ENCODE measurements at places on chromosomes 12 and 14. TPM values are rescaled to one million over a fixed set of nuclear protein-coding genes. Genes with fewer than 3 reads are reported as not detected.

USP44 gene
- total RNA-seq: 14.9 TPM

GRCh38 chr14:80959496-80959895, 4.1 kb downstream of the TSHR start:
- DNase-seq: no peak

DNA sequence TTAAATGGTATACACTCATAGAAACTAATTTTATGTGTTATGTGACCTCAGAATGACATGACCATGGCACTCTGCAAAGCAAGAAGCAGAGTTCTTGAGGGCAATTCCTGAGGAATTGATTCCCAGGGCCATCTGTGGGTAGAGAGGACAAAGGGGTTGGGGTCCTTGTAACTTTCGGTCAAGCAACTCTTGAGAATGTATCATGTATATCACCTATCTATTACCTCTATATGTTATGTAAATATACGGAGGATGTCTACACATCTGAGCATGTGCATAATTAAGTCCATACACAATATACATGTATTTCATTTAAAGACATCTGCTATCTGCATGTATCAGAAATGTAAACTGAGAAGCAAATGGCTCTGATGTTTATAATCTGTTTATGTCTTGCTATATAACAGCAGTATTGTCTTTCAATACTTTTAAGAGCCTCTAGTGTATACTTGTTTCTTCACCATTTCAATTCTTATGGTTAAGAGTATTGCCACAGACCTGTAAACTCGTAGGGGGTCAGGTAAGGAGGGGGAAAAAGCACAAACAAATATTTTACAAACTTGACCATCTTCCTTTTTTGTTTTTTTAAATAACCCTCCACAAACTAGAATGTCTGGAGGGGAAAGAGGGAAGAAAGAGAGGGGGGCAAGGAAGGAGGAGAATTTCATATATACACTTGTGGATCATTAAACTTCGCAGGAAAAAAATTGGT, 4.5 kb downstream of the FOXA1 start:
- DNase-seq: no peak

GRCh38 chr14:92493024-92493423, 20.6 kb upstream of the RIN3 start:
- no peak for DNase-seq

DNA sequence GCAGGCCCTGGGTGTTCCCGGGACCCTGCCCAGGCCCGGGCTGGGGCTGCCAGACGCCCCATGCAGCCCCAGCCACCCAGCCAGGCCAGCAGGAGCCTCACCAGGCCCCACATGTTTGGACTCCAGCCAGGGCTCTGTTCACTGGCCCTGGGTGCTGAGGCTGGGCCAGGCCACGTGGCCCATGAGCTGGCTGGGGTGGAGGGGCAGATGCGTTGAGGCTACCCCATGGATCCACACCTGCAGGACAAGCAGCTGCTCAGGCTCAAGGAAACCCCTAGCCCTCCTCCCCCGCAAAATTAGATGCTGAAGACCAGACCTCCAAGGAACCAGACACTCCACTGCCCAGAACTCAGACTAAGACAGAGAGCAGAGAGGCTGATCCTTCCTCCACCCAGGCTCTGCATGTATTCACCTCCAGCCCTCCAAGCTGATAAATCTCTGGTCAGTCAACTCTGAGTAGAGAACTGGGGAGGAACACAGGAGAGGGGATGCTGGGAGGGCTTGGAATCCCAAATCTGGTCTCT, 1.6 kb downstream of the CDH24 start:
- no peak for DNase-seq

DNA sequence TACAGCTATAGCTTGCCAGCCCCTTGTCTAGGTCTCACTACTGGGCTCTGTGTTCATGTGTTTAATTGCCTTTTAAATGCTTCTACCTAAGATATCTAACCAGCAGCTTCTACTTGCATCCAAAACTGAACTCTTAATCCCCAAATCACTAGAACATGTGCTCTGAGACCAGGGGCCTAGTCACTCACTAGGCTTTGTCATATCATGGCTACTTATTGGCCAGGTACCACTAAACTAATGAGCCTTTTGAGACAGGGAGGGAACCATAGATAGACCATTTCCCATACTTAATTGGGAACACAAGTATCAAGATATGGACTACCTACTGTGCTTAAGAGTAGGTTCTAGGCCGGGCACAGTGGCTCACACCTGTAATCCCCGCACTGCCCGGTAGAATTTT, 6.5 kb downstream of the HSP90B1 start:
- DNase-seq: no peak

- no peak for DNase-seq
Measured at GRCh38 chr12:3061059-3061458, 16.1 kb upstream of the TSPAN9 start.

- DNase-seq: no peak
Measured at GRCh38 chr14:96160913-96161310, 43.7 kb upstream of the BDKRB2 start.

- DNase-seq: no peak
Measured at GRCh38 chr14:64885559-64885958, 5.9 kb upstream of the SPTB start.

CACNA2D4 gene
- total RNA-seq: 5.5 TPM

KCNC2 gene
- total RNA-seq: not detected

GRCh38 chr12:9796971-9797370, 30.3 kb upstream of the KLRF1 start:
- no peak for DNase-seq

PCNX1 gene
- 46.5 TPM for total RNA-seq

DNA sequence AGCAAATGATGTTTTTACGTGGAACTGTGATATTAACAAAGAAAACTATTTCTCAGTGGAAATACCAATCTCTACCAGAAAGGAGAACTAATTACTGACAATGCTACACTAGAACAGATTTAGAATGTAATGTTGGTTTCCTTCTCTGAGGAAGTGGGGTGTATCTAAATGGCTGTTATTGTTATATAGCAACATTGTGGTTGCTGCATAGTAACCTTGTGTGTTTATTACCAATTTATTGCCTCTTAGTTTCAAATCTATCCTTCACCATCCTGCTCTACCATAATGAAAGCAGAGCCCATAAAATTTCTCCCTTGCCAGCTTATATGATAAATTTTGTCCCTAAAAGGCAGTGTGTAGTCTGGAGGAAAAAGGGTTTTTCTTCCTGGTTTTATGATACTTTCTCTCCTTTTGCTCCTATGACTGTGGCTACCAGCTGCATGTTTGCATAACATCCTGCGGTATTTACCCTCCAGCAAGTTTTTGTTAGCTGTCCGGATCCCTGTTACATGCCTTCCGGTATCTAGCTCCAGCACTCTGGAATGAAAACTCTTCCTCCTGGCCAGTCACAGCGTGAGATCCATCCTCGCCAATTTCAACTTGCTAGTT, 5.7 kb upstream of the KLRK1 start:
- no peak for DNase-seq

RPGRIP1 gene
- 1.7 TPM for total RNA-seq

ZNF891 gene
- 2.4 TPM for total RNA-seq

KLRK1 gene
- 8.1 TPM for total RNA-seq

HOXC4 gene
- 0.61 TPM for total RNA-seq

RNFT2 gene
- total RNA-seq: 2.6 TPM

GRCh38 chr12:109222062-109222461, 87.0 kb downstream of the FOXN4 start:
- no peak for DNase-seq

KIF26A gene
- 5.9 TPM for total RNA-seq

DNA sequence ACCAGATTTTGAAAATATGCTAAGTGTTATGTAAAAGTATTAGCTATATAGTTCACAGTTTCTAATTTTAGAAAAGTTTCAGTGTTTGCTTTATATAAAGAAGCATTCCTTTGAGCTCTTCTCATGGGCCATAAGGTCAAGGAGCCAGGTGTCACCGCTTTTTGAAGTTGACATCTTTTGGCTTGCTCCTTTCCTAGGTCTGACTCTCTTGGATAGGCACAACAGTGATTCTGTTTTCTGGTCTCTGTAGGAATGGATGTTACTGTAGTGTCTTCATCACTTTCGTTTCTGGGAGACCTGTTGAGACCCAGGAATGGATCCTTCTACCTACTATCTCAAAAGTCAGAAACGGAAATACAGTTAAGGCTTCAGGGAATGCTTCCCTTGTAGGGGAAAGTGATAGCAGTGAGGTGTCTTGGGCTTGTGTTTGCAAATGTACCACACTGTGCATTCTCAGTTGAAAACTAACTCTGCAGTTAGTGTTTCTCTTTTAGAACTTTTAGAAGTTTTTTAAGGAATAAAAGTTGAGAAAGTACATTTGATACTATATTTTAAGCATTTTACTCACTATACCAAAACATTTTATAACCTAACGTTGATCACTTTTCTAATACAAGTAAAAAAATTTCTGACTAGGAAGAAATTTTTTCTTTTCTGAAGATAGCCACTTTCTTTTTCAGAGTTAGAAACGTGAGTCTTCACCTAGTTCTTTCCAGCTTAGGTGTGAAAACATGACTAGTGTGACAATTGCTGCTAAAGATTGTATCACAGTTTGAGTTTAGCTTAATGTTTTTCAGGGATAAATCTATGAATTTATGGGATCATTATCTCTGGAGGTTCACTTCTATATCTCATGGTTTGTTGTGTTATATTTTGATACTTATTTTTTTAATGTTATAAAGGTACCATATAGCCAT, 20.8 kb downstream of the VRK1 start:
- no peak for DNase-seq

GRCh38 chr12:107955966-107956643, 173.0 kb upstream of the WSCD2 start:
- no peak for DNase-seq

DLGAP5 gene
- 0.52 TPM for total RNA-seq

- no peak for DNase-seq
Measured at GRCh38 chr14:27995691-27996090, 770.9 kb upstream of the FOXG1 start.

GRCh38 chr12:93229494-93230325, 148.0 kb upstream of the NUDT4 start:
- DNase-seq: no peak
